ENCODE measurements at places on chromosomes 6 and 20.

GRCh38 chr20:64047968-64048401 lies 1.5 kb downstream of the SOX18 start:
- no peak for DNase-seq

- no peak for DNase-seq
These were observed 263.5 kb downstream of the TFAP2A start for GRCh38 chr6:10151144-10151915.

DNA sequence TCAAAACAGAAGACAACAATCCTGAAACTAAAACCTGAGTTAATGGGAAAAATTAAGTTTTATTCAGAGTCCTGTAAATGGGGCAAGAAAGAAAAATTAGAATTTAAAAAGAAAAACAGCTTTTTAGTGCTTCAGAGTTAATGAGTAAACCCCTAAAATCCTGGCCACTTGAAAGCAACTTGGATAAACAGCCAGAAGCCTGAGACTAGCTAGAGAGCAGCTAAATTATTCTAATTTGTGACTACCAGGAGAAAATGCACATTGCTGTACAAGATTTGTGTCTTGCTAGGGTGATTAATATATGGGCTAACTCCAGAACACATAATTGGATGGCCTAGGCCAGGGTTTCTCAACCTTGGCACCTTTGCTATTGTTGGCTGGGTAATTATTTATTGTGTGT lies 62.4 kb upstream of the ARG1 start:
- DNase-seq: no peak

DNA sequence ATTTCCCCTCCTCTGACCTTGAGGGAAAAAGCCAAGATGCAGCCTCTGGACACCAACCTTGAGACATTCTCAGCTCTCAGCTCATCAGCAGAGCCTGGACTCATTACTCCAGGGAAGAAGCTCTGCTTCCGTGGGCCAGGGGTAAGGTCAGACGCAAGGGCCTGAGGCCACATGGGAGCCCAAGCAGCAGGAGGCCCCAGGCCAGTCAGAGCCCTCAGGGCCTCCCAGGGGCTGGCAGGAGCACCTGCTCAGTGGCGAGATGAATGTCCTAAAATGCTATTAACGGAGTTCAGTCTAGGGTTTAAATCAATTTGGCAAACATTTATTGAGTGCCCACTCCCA lies 208.6 kb downstream of the ERMARD start:
- DNase-seq: peak; percentile 62

DNA sequence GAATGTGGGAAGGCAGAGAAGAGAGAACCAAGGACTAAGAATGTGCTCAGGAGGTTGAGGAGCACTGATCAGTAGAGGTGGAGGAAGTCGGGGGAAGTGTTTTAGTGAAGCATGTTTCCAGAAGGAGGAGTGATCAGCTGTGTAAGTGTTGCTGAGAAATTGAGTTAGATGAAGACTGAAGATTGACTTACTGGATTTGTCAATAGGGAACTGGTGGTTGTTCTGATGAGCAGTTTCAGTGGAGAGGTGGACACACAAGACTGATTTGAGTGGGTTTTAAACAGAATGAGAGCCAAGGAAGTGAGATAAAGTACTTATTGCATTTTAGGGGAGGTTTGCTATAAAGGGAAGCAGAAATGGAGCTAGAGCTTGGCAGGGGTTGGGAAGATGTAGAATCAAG lies 182.6 kb downstream of the CDKAL1 start:
- no peak for DNase-seq
